ENCODE measurements at places on chromosomes 2 and 18.

DNA sequence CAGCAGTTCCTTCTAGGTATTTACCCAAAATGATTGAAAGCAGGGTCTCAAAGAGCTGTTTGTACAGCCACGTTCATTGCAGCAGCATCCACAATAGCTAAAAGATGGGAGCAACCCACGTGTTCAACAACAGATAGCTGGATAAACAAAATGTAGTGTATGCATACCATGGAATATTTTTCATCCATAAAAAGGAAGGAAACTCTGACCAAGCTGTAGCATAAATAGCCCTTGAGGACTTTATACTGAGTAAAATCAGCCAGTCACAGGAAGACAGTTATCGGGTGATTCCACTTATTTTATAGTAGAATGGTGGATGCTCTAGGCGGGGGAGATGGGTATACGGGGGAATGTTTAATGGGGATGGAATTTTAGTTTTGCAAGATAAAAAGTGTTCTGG is 7.5 kb downstream of the TRAPPC12 start:
- no peak for DNase-seq

DNA sequence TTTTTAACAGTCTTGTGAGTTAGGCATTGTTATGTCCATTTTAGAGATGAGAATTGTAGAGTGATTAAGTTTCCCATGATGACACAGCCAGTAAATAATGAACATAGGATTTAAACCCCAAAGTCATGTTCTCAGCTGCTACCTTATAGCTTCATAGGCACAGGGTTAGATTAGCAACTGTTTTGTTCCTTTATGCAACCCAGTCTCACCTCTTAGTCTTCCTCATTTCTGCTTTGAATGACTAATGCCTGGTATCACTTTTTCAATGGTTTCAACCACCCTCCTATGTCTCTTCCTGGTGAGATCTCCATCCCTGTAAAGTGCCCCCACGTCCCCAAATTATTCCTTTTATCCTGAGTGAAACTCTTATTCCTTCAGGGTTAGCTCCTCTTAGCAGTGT is 44.3 kb downstream of the MFSD6 start:
- DNase-seq: no peak

- no peak for DNase-seq
Measured at GRCh38 chr2:29064746-29065067, 9.6 kb downstream of the PCARE start.

- DNase-seq: peak; percentile 56
Measured at GRCh38 chr2:235766278-235766677, 272.4 kb downstream of the AGAP1 start.

DNA sequence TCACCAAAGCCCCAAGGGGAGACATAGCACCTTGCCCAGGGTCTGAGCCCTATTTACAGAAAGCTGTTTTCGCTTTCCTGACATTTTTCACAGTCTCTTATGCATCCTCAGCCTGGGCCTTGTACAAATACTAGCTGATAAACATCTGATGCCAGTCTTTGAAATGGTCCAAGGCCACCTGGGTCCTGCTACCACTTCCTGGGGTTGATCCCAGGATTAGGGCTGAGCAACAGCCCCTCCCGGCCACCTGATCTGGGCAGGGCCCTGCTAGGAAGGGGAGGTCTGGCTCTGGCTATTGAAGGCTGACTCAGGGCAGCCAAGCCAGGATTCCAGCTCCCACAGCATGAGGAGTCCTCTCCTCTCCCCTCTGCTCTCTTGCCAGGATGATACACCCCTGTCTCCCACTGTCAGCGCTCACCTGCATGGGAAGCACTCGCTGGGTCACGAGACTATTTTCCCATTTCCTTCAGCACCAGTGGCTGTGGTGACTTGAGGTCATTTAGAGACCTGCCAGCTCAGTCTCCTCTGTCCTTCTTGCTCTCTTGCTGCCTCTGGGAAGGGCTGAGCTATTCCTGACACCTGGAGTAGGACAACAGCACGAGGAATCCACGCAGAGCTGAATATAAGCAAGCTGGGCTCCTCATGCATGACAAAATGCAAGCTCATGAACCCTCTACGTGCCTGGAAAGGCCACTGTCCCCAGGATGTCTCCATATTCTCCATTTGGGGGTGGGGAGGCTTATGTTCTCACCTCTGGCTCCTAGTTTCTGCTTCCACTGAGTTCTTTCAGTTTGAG is 53.0 kb upstream of the LGALSL start:
- no peak for DNase-seq

Measured in B cell (primary cell).